Spinal cord (tissue), 10 donors: ENCODE measurements at places on chromosomes 5 and 9. TPM values are rescaled to one million over a fixed set of nuclear protein-coding genes. Genes with fewer than 3 reads are reported as not detected.

PPIC gene
- 32.6 TPM for total RNA-seq

PKD2L2 gene
- not detected for total RNA-seq

RUSC2 gene
- 29.2 TPM for total RNA-seq

RAI14 gene
- 48.8 TPM for total RNA-seq

ALG2 gene
- total RNA-seq: 39.4 TPM

ZNF618 gene
- total RNA-seq: 7.7 TPM
